Osteocyte (in vitro differentiated cells): ENCODE measurements at places on chromosomes 16 and 17.

GRCh38 chr16:61195006-61195405, 841.2 kb downstream of the CDH8 start:
- no peaks in the 10 kb centered on the region for H3K4me1 ChIP-seq
- no peak overlapping the region for H3K27ac ChIP-seq

- H3K4me3 ChIP-seq: no peak overlapping the region
- no peak for DNase-seq
- no peak overlapping the region for H3K27ac ChIP-seq
- peaks cover 4% of the 10 kb centered on the region for H3K36me3 ChIP-seq
- no peaks in the 10 kb centered on the region for H3K27me3 ChIP-seq
- peaks cover 16% of the 10 kb centered on the region for H3K4me1 ChIP-seq
Observed at GRCh38 chr16:14523632-14524031, 106.4 kb downstream of the PARN start.

GRCh38 chr17:27622986-27623385, 8.0 kb upstream of the LGALS9 start:
- H3K4me1 ChIP-seq: no peaks in the 10 kb centered on the region
- no peak overlapping the region for H3K27ac ChIP-seq
- no peaks in the 10 kb centered on the region for H3K27me3 ChIP-seq
- H3K36me3 ChIP-seq: peaks cover 31% of the 10 kb centered on the region
- H3K4me3 ChIP-seq: no peak overlapping the region
- no peak for DNase-seq

GRCh38 chr17:27553019-27553511, 77.9 kb upstream of the LGALS9 start:
- H3K4me3 ChIP-seq: no peak overlapping the region
- H3K4me1 ChIP-seq: peaks cover 43% of the 10 kb centered on the region
- DNase-seq: no peak
- H3K27me3 ChIP-seq: no peaks in the 10 kb centered on the region
- peaks cover 17% of the 10 kb centered on the region for H3K36me3 ChIP-seq
